ENCODE measurements at places on chromosomes 7 and 10. TPM values are rescaled to one million over a fixed set of nuclear protein-coding genes. Genes with fewer than 3 reads are reported as not detected.

RTKN2 gene
- total RNA-seq: 2.4 TPM

DNA sequence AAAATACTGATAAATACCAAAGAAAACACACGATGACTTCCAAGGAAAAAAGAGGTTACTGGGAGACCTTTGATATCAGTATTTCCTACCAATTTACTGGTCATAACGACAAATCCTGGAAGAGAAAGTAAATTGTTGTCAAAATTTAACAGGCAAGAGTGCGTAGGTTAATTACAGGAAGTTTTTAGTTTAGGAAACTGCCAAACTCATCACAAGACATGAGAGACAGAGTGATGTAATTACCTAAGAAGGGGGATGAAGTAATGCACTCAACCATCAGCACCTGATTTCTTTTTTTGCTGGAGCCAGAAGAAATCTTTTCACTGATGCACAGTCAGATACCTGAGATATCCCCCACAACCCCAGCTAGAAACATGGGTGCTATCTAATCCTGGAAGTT is 16.8 kb downstream of the MACC1 start:
- no peaks in the 10 kb centered on the region for H3K4me1 ChIP-seq
- no peak overlapping the region for H3K4me3 ChIP-seq
- no peaks in the 10 kb centered on the region for H3K36me3 ChIP-seq

DNA sequence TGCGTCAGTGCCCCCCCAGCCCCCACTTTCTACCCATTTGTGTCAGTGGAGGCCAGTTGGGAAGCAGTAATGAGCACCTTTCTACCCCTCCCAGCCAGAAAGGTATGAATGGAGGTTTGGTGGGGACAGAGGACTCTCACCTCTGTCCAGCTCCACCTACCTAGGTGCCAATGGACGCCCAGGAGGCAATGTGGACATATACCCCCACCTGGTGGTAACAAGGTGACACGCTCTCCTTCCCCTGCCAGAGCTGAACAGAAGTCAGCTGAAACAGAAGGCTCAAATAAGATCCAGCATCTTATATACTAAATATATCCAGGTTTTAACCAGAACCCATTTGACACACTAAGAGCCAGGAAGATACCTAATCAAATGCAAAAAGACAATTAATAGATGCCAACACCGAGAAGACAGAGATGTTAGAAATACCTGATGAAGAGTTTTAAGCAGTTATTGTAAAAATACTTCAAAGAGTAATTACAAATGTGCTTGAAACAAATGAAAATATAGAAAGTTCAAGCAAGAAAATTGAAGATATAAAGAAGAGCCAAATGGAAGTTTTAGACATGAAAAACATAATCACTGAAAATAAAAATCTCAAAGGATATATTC is 18.4 kb upstream of the SORCS3 start:
- DNase-seq: no peak
- peaks cover 2% of the 10 kb centered on the region for H3K27me3 ChIP-seq
- H3K27ac ChIP-seq: no peak overlapping the region
- H3K4me1 ChIP-seq: no peaks in the 10 kb centered on the region
- H3K4me3 ChIP-seq: no peak overlapping the region
- no peaks in the 10 kb centered on the region for H3K36me3 ChIP-seq

DNA sequence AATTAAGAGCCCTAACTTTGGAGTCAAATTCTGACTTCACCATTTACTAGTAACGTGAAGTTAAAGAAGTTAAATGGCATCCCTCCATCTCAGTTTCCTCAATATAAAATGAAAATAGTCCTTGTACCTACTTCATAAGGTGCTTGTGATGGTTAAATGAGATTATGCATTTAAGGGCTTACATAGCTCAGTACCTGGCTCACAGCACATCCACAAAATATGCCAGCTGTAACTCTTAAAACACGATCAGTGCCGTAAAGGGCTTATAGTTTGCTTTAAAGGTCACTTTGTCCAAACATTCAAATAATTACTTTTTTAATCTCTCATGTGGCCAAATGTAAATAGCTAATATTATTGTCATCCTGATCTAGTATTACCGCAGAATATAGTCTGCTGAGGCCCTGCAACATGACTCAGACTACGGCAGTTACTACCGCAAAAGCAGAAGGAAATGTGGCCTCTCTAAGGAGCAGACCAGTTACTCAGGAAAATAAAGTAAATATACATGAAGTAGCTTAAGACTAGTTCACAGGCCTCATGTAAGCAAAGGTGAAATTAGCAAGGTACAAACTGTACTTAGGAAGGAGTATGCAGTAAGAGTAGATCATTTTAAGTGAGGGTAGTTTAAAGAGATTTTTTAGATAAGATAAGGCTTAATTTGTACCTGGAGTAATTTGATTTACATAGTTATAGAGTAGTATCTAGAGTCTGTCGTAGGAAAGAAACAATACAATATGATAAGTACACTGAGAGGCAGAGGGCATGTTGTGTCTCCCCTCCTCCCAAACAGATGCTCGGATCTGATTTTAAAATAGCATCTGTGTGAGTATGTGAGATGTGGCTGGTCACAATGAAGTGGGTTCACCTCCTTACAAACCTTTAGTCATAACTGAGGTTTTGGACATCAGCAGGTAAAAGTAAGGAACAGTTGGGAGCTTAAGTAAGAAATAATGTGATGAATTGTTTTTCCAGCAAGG is 13.1 kb downstream of the CASP2 start:
- H3K4me1 ChIP-seq: no peaks in the 10 kb centered on the region
- H3K4me3 ChIP-seq: no peak overlapping the region
- H3K27me3 ChIP-seq: no peaks in the 10 kb centered on the region
- H3K27ac ChIP-seq: no peak overlapping the region
- DNase-seq: no peak
- peaks cover 65% of the 10 kb centered on the region for H3K36me3 ChIP-seq

DNA sequence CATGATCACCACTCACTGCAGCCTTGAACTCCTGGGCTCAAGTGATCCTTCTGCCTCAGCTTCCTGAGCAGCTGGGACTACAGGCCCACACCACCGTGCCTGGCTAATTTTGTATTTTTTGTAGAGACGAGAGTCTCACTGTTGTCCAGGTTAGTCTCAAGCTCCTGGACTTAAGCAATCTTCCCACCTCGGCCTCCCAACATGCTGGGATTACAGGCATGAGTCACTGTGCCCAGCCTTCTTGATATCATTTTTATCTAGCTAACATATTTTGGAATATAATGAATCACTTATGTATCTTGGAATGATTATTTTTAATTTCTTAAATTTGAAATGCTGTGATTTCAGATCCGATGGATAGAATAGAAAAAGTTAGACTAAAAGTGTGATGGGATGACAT is 18.4 kb downstream of the ARL4A start:
- no peaks in the 10 kb centered on the region for H3K27me3 ChIP-seq
- H3K4me3 ChIP-seq: no peak overlapping the region
- no peaks in the 10 kb centered on the region for H3K36me3 ChIP-seq
- no peak for DNase-seq
- H3K27ac ChIP-seq: no peak overlapping the region
